Articular chondrocyte of knee joint (primary cell): ENCODE measurements at places on chromosomes 6 and 20. TPM values are rescaled to one million over a fixed set of nuclear protein-coding genes. Genes with fewer than 3 reads are reported as not detected.

EPHA7 gene
- not detected in 2 replicates for total RNA-seq

ZNF334 gene
- total RNA-seq = 6.9 and 8.3 TPM in 2 replicates

TMEM181 gene
- total RNA-seq = 39.6 and 45.3 TPM in 2 replicates

RSPH9 gene
- total RNA-seq = 0.65 and 0.86 TPM in 2 replicates

EYA4 gene
- total RNA-seq = 0.26 and 0.32 TPM in 2 replicates

MAPK13 gene
- 2.7 and 8.3 TPM in 2 replicates for total RNA-seq

CD24 gene
- total RNA-seq = 4.2 and 49.1 TPM in 2 replicates

PRICKLE4 gene
- 0.65 TPM in 1 of 2 replicates, not detected in the other for total RNA-seq

GHRH gene
- total RNA-seq = not detected in 2 replicates

PRRT1 gene
- 0.39 and 0.54 TPM in 2 replicates for total RNA-seq

BLTP3A gene
- total RNA-seq = 8.2 and 11.2 TPM in 2 replicates

PREX1 gene
- 3.8 and 10.9 TPM in 2 replicates for total RNA-seq

CDC40 gene
- 25.1 and 29.9 TPM in 2 replicates for total RNA-seq

TMEM74B gene
- 0.11 TPM in 1 of 2 replicates, not detected in the other for total RNA-seq

PRR18 gene
- total RNA-seq = 0.13 TPM in 1 of 2 replicates, not detected in the other

OPN5 gene
- not detected in 2 replicates for total RNA-seq

HEY2 gene
- total RNA-seq = 0.26 and 0.86 TPM in 2 replicates

FAM83B gene
- total RNA-seq = under 0.01 and 0.11 TPM in 2 replicates

GMPR gene
- 4.2 and 4.9 TPM in 2 replicates for total RNA-seq

TSPO2 gene
- not detected in 2 replicates for total RNA-seq

FOXS1 gene
- not detected in 2 replicates for total RNA-seq

TPD52L1 gene
- 273 and 288 TPM in 2 replicates for total RNA-seq
